ENCODE measurements at places on chromosomes 7 and 10.

- no peak for DNase-seq
Observed at GRCh38 chr7:28106321-28106829, 74.2 kb downstream of the JAZF1 start.

GRCh38 chr7:142581341-142581740 is 167.9 kb upstream of the PRSS1 start:
- no peak for DNase-seq

DNA sequence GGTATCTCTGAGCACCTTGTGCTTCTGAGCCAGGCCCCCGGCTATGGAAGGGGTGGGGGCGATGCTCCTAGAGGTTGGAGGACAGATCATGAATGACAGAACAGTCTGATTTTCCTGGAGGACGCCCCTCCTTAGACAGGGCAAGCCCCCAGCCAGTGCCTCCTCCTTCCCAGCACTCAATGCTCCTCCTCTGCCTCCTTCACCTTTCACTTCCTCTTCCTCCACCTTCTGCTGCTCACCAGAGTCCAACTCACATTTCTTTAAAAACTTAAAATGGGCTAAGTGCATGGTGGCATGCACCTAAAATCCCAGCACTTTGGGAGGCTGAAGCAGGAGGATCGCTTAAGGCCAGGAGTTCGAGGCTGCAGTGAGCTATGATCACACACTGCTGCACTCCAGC is 71.1 kb upstream of the CUX1 start:
- DNase-seq, result no peak

GRCh38 chr10:122093076-122093475 is 104.1 kb downstream of the TACC2 start:
- no peak for DNase-seq

GRCh38 chr10:114682532-114682931 is 24.5 kb upstream of the ABLIM1 start:
- no peak for DNase-seq

DNA sequence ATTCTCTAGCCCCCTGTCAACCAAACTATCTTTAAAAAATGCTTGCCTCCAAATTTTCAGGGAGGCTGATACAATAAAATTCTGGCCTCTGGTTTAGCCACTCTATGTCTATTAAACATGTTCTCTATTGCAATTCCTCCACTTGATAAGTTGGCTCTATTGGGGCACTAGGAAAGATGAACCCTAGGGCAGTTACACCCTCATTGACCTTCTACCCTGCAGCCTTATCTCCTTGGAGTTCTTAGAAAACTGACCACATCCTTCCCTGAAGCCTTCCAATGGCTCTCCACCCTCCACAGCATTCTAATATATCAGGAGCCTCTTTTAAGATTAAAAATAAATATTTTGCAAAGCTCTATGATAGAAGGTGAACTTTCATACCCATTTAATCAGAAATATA is 30.6 kb downstream of the SVOPL start:
- DNase-seq, result no peak

GRCh38 chr7:92636018-92636560 is 45.9 kb upstream of the FAM133B start:
- DNase-seq, result no peak

DNA sequence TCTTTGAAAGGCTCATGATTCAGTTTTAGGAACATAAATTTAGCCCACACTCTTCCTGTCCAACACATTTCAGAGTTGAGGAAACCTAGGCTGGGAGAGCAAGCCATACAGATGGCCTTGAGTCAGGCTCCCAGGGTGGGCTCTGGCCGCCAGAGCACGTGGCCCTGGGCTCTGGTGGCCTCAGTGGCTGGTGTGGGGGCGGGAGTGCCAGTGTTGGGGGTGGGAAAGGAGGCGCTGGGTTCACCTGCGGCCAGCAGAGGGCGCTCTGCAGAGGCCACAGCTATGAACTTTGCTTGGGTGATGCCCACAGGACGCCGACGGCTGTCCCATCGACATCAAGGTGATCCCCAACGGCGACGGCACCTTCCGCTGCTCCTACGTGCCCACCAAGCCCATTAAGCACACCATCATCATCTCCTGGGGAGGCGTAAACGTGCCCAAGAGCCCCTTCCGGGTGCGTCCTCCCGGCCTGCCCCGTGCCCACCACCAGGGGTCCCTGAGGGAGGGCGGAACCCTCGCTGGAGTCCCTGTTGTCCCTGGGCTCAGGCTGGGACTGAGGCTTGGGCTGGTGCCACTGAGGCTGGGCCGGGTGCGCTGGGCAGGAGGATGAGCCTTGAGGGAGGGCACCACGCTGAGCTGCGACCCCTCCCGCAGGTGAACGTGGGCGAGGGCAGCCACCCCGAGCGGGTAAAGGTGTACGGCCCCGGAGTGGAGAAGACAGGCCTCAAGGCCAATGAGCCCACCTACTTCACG is 11.9 kb downstream of the FLNC start:
- DNase-seq, result no peak

Measured in caudate nucleus (tissue), 63 donors.